Aorta (tissue), 5 donors: ENCODE measurements at places on chromosomes 1 and 21. TPM values are rescaled to one million over a fixed set of nuclear protein-coding genes. Genes with fewer than 3 reads are reported as not detected.

Gene TCHH
- total RNA-seq: 0.16 TPM

Gene SEMA4A
- total RNA-seq: 8.9 TPM

Gene NGF
- total RNA-seq: 10.2 TPM

DNA sequence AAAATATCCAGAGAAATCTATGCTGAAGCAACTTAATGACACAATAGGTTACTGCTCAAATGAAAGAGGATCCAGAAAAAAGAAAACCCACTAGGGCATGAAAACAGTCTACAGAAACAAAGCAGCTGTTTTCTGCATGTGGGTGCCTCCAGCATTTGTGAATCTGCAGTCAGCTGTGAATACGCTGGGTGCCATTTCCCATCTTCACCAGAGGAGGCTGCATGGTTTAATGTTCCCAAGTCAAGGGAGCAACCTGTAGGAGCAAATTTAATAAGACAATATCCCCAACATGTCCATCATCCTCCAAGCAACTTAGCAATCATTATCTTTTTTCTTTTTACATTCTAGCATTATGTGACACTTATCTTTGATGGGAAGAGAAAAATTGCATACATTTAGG is 396.6 kb downstream of the BRINP2 start:
- no peaks in the 10 kb centered on the region for H3K36me3 ChIP-seq
- H3K4me3 ChIP-seq: no peak overlapping the region
- no peak for DNase-seq

DNA sequence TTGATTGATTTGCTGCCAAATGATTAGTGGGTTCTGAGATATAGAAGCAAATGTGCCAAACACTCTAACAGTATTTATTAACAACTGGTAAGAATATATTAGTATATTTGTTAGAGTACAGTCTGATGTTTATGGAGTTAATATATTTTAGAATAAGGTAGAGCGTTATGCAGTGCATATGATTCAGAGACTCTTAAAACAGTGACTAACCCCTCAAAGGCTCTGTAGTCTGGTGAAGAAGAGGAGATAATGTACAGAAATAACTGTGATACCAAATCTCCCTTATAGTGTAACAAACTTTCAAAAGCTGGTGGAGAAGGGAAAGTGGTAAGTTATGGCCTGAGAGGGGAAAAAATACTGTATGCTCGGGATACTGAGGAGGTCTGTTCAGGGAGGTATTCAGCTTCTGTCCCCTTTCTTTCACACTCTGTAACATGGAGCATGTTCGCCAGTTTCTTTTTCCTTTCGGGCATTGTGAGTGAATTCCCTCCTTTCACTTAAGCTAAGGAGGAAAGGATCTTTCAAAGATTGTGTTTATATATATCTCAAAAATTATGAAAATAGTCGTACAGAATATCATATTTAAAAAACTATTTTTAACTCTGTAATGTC is 121.2 kb downstream of the ADGRL2 start:
- H3K4me3 ChIP-seq: no peak overlapping the region
- no peaks in the 10 kb centered on the region for H3K36me3 ChIP-seq
- DNase-seq: no peak
- no peaks in the 10 kb centered on the region for H3K27me3 ChIP-seq

DNA sequence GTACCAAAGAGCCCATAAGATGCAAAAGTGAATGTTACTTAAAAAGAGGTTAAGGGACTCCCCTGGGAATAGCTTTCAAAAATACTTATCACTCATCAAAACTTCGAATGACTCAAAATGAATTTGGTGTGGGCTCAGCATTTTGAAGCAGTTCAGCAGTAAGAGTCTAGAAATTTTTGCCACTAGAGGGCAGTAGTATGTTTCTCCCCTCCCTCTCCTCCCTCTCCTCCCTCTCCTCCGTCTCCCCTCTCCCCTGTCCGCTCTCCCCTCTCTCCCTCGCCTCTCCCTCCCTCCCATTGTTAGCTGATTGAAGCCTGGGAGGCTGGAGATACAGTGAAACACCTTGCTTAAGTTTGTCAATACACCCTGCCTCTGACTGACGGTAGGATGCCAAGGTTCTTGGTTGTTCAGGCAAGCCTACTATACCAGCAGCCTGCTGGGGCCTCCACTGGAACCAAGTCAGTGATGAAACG is 70.8 kb upstream of the TENT5C start:
- no peaks in the 10 kb centered on the region for H3K4me1 ChIP-seq
- no peaks in the 10 kb centered on the region for H3K27me3 ChIP-seq
- DNase-seq: no peak
- no peak overlapping the region for H3K27ac ChIP-seq

DNA sequence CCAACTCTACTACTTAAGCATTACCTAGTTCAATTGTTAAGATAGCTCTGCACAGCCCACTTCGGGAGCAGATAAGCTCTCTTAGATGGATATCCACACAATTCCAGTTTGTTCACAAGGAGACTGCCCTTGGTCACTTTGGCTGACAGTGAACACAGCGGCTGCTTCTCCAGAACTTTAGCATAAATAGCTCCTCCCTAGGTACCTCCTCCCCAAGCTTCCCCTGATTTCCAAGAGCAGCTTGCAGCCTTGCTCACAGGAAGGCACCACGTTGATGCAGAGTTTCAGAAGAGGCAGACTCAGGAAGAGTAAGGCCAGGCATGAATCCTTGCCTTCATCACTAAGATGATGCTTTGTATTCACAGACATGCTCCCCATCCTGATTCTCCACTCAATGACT is 24.7 kb downstream of the TFF3 start:
- no peaks in the 10 kb centered on the region for H3K27me3 ChIP-seq
- H3K4me1 ChIP-seq: no peaks in the 10 kb centered on the region
- no peaks in the 10 kb centered on the region for H3K36me3 ChIP-seq

GRCh38 chr1:1989102-1989542 is 14.5 kb downstream of the CFAP74 start:
- H3K36me3 ChIP-seq: no peaks in the 10 kb centered on the region
- no peak overlapping the region for H3K27ac ChIP-seq
- H3K27me3 ChIP-seq: peaks cover 1% of the 10 kb centered on the region
- DNase-seq: no peak
- no peak overlapping the region for H3K4me3 ChIP-seq
- H3K4me1 ChIP-seq: no peaks in the 10 kb centered on the region

- H3K27me3 ChIP-seq: no peaks in the 10 kb centered on the region
- DNase-seq: no peak
- H3K36me3 ChIP-seq: no peaks in the 10 kb centered on the region
- no peaks in the 10 kb centered on the region for H3K4me1 ChIP-seq
- no peak overlapping the region for H3K27ac ChIP-seq
Measured at GRCh38 chr1:159664247-159664646, 50.1 kb downstream of the CRP start.

DNA sequence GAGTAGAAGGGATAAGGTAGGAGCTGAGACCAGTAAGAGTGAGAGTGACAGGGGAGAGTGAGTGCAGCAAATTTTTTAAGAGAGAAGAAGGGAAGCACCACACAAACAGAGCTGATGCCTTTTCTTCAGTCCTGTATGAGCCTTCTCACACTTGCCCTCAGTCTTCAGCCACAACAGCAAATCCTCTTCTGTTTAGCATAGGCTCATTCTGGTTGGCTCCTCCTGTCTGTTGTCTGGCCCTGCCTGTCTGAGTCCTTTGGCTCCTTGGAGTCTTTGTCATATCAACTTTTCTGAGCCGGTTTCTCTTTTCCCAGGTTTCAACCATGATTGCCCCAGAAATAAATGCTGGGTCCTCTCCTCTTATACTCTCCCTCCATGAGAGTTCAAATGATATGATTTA is 12.7 kb upstream of the CASQ1 start:
- no peaks in the 10 kb centered on the region for H3K27me3 ChIP-seq
- no peaks in the 10 kb centered on the region for H3K4me1 ChIP-seq
- no peaks in the 10 kb centered on the region for H3K36me3 ChIP-seq
- no peak overlapping the region for H3K27ac ChIP-seq
- no peak overlapping the region for H3K4me3 ChIP-seq

DNA sequence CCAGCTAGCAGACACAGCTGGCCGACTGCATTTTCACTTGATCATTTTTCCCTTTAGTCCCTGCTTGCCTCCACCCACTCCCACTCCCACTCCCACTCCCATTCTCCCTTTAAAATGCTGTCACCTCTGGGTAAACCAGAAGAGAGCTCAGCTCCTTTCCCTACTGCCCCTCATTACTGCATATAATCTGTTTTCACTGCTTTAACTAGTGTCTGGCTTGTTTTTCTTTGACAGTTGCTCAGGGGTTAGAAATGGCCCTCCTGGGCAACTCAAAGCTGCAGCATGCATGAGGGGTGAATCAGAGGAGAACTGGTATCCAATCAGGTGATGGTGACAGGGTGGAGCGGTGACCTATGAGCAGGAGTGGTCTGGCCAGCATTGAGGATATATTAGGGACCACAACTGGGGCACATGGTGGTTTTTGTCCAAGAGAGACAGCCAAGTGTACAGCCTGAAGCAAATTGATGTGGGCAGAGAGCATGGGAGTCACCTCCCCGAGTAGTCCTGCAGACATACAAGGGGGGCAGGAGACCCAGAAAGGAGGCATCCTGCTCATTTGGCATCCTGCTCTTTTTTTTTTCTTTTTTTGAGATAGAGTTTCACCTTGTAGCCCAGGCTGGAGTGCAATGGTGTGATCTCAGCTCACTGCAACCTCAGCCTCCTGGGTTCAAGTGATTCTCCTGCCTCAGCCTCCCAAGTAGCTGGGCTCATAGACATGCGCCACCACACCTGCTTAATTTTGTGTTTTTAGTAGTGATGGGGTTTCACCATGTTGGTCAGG is 42.6 kb upstream of the SRSF10 start:
- H3K4me1 ChIP-seq: peaks cover 2% of the 10 kb centered on the region
- H3K27me3 ChIP-seq: no peaks in the 10 kb centered on the region
- H3K4me3 ChIP-seq: no peak overlapping the region
- DNase-seq: no peak
- peak overlapping the region; percentile 90 for H3K27ac ChIP-seq
- no peaks in the 10 kb centered on the region for H3K36me3 ChIP-seq

- no peak overlapping the region for H3K27ac ChIP-seq
- H3K4me1 ChIP-seq: peaks cover 8% of the 10 kb centered on the region
- DNase-seq: no peak
- no peaks in the 10 kb centered on the region for H3K27me3 ChIP-seq
- H3K36me3 ChIP-seq: peaks cover 8% of the 10 kb centered on the region
Measured at GRCh38 chr1:47036764-47037163, 13.3 kb downstream of the CYP4X1 start.

DNA sequence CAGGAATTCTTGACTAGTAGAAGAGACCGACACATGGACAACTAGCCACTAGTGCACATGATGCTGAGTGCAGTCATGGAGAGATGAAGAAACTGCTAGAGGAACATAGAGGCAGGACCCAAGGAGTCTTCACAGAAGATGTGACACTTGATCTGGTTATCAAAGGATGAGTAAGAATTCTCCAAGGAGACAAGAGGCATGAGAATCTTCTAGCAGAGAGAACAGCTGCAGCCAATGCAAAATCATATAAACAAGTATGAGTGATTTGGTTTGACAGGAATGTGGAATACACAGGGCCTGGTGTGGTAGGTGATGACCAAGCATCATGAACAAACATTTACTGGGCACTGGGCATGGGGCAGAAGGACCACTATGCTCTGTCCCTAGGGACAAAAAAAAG is 140.9 kb upstream of the CTTNBP2NL start:
- H3K27me3 ChIP-seq: no peaks in the 10 kb centered on the region
- H3K4me3 ChIP-seq: no peak overlapping the region
- no peak for DNase-seq
- H3K27ac ChIP-seq: no peak overlapping the region
- no peaks in the 10 kb centered on the region for H3K36me3 ChIP-seq
- no peaks in the 10 kb centered on the region for H3K4me1 ChIP-seq

DNA sequence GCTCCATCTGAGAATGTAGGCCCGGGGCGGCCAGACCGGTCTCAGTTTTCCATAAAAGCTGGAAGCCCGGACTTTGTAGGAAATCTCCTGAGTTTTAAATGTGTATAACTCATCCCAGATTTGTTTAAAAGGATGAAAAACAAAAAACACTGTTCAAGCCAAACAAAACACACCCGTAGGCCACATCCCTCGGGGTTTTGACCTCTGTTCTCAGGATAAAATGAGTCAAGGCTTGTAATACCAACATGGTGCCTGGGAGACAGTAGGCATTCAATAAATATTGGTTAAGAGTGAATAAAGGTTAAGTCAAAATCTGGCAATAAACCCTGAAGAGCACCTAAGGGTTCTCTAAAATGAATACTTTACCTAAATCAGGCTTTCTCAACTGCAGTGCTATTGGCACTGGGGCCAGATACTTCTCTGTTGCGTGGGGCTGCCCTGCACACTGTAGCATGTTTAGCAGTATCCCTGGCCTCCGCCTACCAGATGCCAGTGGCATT is 55.0 kb downstream of the KAZN start:
- no peak overlapping the region for H3K4me3 ChIP-seq
- H3K27me3 ChIP-seq: no peaks in the 10 kb centered on the region
- no peak overlapping the region for H3K27ac ChIP-seq
- DNase-seq: no peak
- H3K36me3 ChIP-seq: no peaks in the 10 kb centered on the region
- H3K4me1 ChIP-seq: no peaks in the 10 kb centered on the region

GRCh38 chr1:185601189-185601588 is 133.0 kb upstream of the HMCN1 start:
- no peak overlapping the region for H3K4me3 ChIP-seq
- no peaks in the 10 kb centered on the region for H3K36me3 ChIP-seq
- no peak for DNase-seq
- H3K27me3 ChIP-seq: no peaks in the 10 kb centered on the region
- no peaks in the 10 kb centered on the region for H3K4me1 ChIP-seq

DNA sequence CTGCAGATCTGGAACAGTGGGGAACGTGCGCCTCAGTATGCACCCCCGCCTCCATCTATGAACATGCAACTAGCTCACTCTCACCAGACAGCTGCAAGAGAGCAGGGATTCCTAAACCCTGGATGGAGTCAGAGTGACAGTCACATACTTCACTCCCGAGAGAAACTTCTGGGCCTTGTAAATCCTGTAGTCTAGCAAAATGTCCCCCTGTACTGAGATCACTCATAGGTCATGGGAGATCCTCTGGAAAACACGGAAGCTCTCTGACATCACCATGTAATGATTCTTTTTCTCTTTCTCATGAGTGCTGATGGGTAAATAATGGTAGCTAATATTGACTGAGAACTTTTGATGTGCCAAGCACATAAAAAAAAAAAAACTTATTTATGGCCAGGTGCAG is 23.4 kb upstream of the TARDBP start:
- no peaks in the 10 kb centered on the region for H3K4me1 ChIP-seq
- H3K27me3 ChIP-seq: no peaks in the 10 kb centered on the region
- DNase-seq: no peak
- no peak overlapping the region for H3K4me3 ChIP-seq
